ENCODE measurements at places on chromosomes 2 and 18. TPM values are rescaled to one million over a fixed set of nuclear protein-coding genes. Genes with fewer than 3 reads are reported as not detected.

Gene MAP2
- total RNA-seq = not detected

DNA sequence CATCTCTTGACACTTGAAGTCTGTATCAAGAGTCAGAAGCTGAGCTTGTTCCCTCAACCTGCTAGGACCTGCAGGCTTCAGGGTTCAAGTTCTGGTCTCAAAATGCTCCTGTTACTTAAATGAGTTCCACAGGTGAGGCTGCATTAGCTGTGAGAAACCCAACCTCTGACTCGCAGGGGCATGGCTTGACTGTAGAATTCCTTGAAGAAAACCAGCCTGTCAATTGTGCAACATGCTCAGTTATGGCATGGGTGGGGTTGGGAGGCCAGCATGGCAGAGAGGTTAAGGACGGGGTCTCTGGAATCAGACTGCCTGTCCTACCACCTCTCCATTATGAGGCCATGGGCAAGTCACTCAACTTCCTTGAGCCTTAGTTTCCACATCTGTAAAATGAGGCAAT lies 235.8 kb downstream of the EN1 start:
- no peaks in the 10 kb centered on the region for H3K27me3 ChIP-seq
- no peak for DNase-seq
- no peak overlapping the region for H3K4me3 ChIP-seq
- no peaks in the 10 kb centered on the region for H3K36me3 ChIP-seq
- no peak overlapping the region for H3K27ac ChIP-seq

Gene C2orf80
- not detected for total RNA-seq

Gene ADAM23
- total RNA-seq = 0.55 TPM

GRCh38 chr2:190811811-190812210 lies 68.8 kb upstream of the GLS start:
- H3K27ac ChIP-seq = no peak overlapping the region
- no peaks in the 10 kb centered on the region for H3K4me1 ChIP-seq
- H3K27me3 ChIP-seq = no peaks in the 10 kb centered on the region
- no peaks in the 10 kb centered on the region for H3K36me3 ChIP-seq
- no peak for DNase-seq

DNA sequence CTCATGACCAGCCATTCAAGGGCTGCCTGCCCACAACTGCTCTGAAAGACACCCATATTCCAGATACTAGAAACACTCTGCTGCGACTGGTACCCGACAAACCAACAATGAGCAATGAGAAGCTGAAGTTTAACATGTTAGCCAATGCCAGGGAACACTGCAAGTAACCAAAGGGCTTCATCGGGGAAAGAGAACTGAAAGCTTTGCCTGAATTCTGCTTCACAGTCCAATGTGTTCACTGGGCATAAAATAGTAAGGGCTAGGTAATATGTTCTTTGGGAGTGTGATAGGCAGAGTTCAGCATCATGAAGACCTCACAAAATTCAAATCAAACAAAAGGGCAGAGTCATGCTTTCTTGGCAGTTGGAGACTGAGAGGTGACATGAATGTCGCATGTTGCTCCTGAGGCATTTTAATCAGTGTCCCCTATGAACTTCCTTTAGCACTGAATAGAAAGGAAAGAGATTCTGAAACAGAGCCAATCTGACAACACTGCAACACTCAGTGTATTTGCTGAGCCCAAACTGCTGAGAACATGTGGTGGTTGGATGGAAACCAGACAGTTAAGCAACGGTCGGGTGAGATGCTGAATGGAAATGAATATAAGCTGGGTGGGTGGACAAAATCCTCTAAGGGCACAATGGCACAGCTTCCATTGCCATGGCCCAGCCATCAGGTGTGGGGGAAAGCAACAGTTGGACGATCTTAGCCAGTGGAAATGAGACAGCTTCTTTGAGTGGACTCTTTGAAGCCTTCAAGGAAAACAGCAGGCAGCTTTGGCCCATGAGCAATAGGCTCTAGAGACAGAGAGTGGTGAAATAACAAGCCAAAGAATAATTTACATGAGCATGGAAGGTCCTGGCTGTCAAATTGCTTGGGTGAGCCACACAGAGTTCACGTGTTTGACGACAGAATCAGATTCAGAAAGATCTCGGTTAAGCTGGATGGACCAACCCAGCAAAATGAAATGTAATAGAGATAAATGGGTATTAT lies 277.5 kb downstream of the AFF3 start:
- peaks cover 7% of the 10 kb centered on the region for H3K4me1 ChIP-seq
- H3K27me3 ChIP-seq = no peaks in the 10 kb centered on the region
- no peak for DNase-seq
- no peak overlapping the region for H3K4me3 ChIP-seq
- H3K27ac ChIP-seq = no peak overlapping the region

Gene KLHL30
- not detected for total RNA-seq

GRCh38 chr18:55289775-55290174 lies 298.2 kb downstream of the TCF4 start:
- no peak for DNase-seq
- no peaks in the 10 kb centered on the region for H3K27me3 ChIP-seq
- no peak overlapping the region for H3K27ac ChIP-seq
- H3K36me3 ChIP-seq = no peaks in the 10 kb centered on the region
- no peaks in the 10 kb centered on the region for H3K4me1 ChIP-seq
- no peak overlapping the region for H3K4me3 ChIP-seq

Gene ASB18
- total RNA-seq = not detected

DNA sequence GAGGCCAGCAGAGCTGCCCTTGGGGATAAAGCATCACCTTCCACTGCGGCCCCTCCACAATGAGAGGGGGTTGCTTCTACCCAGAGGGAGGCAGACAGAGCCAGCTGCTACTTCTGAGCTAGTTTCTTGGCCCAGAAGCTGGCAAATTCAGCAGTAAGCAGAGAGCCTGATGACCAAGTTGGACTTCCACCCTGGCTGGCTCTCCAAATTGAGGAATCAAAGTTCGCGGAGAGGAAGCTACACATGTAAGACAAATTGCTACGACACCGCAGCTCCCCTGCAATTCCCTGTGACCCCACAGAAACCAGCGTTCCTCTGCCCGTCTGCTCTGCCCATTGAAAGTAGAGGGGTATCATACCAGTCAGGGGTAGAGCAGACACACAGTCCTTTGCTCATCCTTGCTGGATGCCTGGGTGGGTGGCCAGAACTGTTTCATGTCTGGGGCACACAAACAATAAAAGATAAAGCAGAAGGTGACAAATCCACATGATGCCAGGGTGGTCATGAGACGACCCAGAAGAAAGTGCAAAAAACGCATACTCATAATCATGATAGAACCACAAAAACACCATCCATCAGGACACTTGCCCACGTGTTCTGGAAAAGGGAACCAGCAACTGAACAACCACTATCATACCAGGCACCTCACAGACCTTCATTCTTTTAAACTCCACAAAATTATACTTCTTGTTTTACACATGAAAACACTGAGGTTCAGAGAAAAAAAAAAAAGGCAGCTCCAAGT lies 5.4 kb downstream of the TFCP2L1 start:
- H3K36me3 ChIP-seq = no peaks in the 10 kb centered on the region
- H3K27ac ChIP-seq = no peak overlapping the region
- DNase-seq = no peak
- H3K27me3 ChIP-seq = peaks cover 7% of the 10 kb centered on the region
- no peaks in the 10 kb centered on the region for H3K4me1 ChIP-seq
- H3K4me3 ChIP-seq = no peak overlapping the region

Gene ERFE
- 0.24 TPM for total RNA-seq

GRCh38 chr2:230011617-230012016 lies 57.1 kb downstream of the SLC16A14 start:
- no peaks in the 10 kb centered on the region for H3K4me1 ChIP-seq
- H3K4me3 ChIP-seq = no peak overlapping the region
- no peaks in the 10 kb centered on the region for H3K27me3 ChIP-seq
- H3K27ac ChIP-seq = no peak overlapping the region
- no peak for DNase-seq

Gene ZNF804A
- total RNA-seq = not detected

GRCh38 chr2:239119346-239120126 lies 271.7 kb downstream of the TWIST2 start:
- H3K27me3 ChIP-seq = no peaks in the 10 kb centered on the region
- no peak overlapping the region for H3K27ac ChIP-seq
- H3K4me3 ChIP-seq = no peak overlapping the region
- H3K36me3 ChIP-seq = no peaks in the 10 kb centered on the region
- H3K4me1 ChIP-seq = no peaks in the 10 kb centered on the region

GRCh38 chr2:209688385-209688784 lies 83.2 kb upstream of the UNC80 start:
- H3K27ac ChIP-seq = no peak overlapping the region
- no peaks in the 10 kb centered on the region for H3K27me3 ChIP-seq
- no peaks in the 10 kb centered on the region for H3K4me1 ChIP-seq
- no peaks in the 10 kb centered on the region for H3K36me3 ChIP-seq
- DNase-seq = no peak
- H3K4me3 ChIP-seq = no peak overlapping the region

Gene LMAN2L
- 9.9 TPM for total RNA-seq

Gene ACTG2
- total RNA-seq = not detected

DNA sequence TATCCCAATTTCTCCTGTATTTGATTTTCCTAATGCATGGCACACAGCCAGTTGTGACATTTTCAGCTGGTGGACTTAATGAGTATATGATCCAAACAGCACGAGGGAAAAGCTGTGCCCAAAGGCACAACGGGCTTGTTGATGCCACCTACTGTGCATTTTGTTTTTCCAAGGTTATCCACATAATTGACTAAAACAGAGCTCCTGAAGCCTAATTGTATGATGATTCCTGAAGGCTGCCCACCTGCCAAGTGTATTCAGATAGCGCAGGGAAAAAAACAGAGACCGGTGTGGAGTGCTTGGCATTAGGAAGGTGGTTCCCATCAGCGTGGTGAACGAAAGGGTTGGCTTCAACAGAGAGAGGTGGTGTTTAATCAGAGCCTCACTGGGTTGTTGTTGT lies 14.9 kb downstream of the RBMS1 start:
- no peak overlapping the region for H3K27ac ChIP-seq
- H3K4me3 ChIP-seq = no peak overlapping the region
- peaks cover 4% of the 10 kb centered on the region for H3K36me3 ChIP-seq
- no peak for DNase-seq
- H3K27me3 ChIP-seq = no peaks in the 10 kb centered on the region

GRCh38 chr2:173286153-173286809 lies 68.4 kb upstream of the CDCA7 start:
- H3K4me1 ChIP-seq = no peaks in the 10 kb centered on the region
- no peak overlapping the region for H3K4me3 ChIP-seq
- DNase-seq = no peak
- H3K36me3 ChIP-seq = no peaks in the 10 kb centered on the region

- DNase-seq = no peak
- no peaks in the 10 kb centered on the region for H3K36me3 ChIP-seq
- peaks cover 50% of the 10 kb centered on the region for H3K4me1 ChIP-seq
- H3K27ac ChIP-seq = no peak overlapping the region
These were observed 4.3 kb downstream of the EPG5 start for GRCh38 chr18:45962866-45963265.

- no peak overlapping the region for H3K4me3 ChIP-seq
- peaks cover 30% of the 10 kb centered on the region for H3K4me1 ChIP-seq
- DNase-seq = no peak
- H3K27me3 ChIP-seq = no peaks in the 10 kb centered on the region
- H3K36me3 ChIP-seq = no peaks in the 10 kb centered on the region
- H3K27ac ChIP-seq = no peak overlapping the region
These were observed 9.0 kb downstream of the PMAIP1 start for GRCh38 chr18:59908799-59909198.

Gene ZC3H15
- 104 TPM for total RNA-seq

- no peaks in the 10 kb centered on the region for H3K36me3 ChIP-seq
- H3K4me3 ChIP-seq = no peak overlapping the region
- H3K27ac ChIP-seq = no peak overlapping the region
- no peak for DNase-seq
- H3K27me3 ChIP-seq = no peaks in the 10 kb centered on the region
- no peaks in the 10 kb centered on the region for H3K4me1 ChIP-seq
These were observed 109.8 kb downstream of the ADCYAP1 start for GRCh38 chr18:1014509-1014908.

DNA sequence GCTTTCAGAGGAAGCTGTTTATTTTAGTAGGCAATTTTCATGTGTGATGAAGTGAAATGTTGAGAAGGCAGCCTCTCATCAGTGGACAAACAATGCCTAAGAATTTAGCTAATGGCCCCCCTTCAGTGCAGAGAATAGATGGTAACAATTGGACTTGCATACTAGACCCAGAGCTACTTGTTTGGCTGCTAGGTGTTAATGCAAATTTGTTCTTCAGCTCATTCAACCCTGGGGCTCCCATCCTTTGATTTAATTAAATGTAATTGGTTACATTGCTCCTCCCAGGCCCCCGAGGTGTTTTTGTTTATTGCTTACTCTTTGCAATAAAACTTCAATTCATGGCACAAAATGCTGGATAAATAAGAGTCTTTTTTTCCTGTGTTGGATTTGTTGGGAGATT lies 68.6 kb downstream of the CAMKMT start:
- no peaks in the 10 kb centered on the region for H3K36me3 ChIP-seq
- H3K27ac ChIP-seq = no peak overlapping the region
- no peak for DNase-seq
- H3K4me1 ChIP-seq = no peaks in the 10 kb centered on the region

All from CD8-positive, alpha-beta memory T cell (primary cell).